AG09309 (cell line): ENCODE measurements at places on chromosomes 3 and 15.

GRCh38 chr3:128426128-128426921, 40.4 kb downstream of the DNAJB8 start:
- no peak for DNase-seq

DNA sequence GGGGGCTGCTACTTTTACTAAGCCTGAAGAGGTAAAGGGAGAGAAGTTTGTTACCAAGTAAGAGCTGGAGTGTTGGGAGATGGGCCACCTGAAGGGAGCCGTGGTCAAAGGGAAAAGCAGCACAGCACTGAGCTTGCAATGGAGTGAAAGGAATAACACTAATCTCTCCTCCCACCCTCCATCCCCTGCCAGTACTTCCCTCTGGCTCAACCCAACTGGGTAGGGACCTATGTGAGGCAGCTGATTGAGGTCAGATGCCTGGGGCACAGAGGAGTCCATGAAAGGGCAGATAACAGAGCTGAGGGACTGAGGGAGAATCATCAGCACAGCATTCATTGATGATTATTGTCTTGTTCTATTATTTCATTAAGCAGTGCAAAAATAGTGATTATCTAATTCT, 212.4 kb upstream of the TBC1D5 start:
- no peak for DNase-seq

GRCh38 chr3:27877061-27878013, 155.2 kb upstream of the EOMES start:
- no peak for DNase-seq

DNA sequence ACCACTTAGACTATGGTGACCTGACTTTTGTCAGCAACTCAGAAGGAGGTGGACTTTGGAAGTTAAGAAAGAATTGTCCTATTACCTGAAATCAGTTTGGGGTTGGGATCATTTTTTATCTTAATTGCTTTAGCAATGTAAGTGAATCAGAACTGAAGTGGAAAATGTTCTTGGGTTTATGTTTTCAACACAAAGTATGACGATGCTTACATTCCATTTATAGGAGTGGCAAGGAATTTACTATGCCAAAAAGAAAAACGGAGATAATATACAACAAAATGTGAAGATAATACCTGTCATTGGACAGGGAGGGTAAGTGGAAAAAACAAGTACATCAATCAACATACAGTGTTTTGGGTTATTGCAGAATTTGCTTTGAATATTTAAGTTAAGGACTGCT, 116.1 kb downstream of the PDE8A start:
- no peak for DNase-seq

GRCh38 chr3:105865867-105866350, 2.9 kb downstream of the CBLB start:
- DNase-seq = no peak

DNA sequence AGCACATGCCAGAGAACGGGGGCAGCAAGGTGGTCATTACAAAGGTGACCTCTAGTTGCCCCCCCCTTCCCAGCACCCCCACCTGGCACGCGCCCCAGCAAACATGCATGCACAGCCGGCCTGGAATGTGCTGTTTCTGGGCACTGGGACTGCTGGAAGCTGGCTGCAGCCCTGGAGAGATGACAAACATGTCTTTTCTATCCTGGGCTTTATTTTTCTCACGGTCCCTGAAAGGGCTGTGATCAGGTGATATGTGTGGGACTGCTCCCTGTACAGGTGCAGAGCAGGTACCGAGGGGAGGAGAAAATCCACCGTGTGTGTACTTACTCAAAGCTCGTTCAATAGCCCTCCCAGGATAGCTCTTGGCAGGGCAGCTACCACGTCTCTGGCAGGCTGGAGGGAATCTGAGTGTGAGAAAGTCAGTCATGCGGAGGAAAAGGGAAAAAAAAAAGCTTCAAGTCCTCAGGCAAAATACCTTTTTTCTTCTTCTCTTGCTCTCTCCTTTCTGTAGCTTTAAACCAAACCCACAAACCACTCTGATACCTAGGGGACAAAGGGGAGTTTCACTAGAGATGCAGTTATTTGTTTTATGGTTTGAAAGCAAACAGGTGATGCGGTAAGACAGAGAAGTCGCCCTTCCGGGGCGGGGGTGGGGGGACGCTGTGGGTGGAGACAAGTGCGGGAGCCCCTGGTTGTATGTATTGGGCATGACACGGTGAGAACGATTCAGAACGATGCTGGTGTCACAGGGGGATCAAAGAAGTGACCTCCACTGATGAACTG, 5.0 kb upstream of the HES1 start:
- no peak for DNase-seq

- no peak for DNase-seq
Measured at GRCh38 chr3:16770021-16770420, 114.7 kb upstream of the PLCL2 start.

DNA sequence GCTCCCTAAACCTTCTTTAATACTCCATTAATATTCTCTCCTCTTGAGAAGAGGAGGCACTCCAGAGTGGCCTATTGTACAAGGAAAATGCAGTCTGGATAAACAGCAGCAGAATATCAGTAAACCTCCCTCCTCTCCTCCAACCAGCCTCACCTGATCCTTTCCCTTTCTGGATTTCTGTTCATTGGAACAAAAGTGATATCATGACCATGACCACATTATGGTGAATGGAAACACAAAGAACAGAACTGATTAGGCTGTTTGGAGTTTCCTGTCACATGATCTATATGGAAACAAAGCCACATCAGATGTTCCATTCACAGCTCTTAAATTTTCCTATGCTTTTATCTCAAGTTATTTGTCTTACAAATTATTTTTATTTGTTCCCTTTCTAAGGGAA, 14.6 kb downstream of the C2CD4B start:
- DNase-seq = no peak

- no peak for DNase-seq
Measured at GRCh38 chr15:89139613-89140499, 51.6 kb downstream of the ABHD2 start.

DNA sequence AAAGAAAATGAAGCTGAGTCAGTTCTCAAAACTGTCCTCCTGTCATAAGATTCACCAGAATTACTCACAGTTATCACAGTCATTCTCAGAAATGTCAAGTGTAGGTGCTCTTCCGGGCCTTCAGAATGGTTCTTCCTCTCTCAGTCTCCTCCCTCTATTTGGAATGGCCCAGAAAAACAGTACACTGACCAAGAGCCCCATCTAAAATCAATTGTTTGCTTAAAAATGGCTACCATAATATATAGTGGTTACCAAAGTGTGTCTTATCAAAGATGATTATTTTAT, 99.8 kb downstream of the MECOM start:
- no peak for DNase-seq

- no peak for DNase-seq
Measured at GRCh38 chr15:92711457-92711831, 55.9 kb upstream of the FAM174B start.

- no peak for DNase-seq
Measured at GRCh38 chr15:25424073-25424472, 14.8 kb downstream of the UBE3A start.

- DNase-seq = no peak
Measured at GRCh38 chr3:159356606-159357005, 554.8 kb downstream of the MFSD1 start.

DNA sequence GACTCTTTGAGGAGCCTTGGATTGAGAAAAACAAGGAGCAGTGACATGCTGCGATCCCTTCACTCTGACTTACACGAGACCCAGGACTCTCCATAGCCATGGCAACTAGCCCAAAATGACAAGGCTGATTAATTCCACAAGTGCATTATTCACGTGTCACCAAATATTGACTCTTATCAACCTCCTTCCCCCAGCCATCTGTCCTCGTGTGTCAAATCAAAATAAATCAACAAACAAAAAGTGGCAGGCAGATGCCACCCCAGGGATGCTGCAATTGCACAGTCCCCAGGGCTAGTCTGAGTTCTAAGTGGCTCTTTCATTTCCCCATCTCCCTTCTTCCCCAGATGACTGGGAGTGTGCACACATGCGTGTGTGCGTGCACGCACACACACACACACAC, 104.9 kb downstream of the AQP9 start:
- DNase-seq = no peak

- no peak for DNase-seq
Measured at GRCh38 chr15:60585743-60586708, 107.1 kb upstream of the ICE2 start.

DNA sequence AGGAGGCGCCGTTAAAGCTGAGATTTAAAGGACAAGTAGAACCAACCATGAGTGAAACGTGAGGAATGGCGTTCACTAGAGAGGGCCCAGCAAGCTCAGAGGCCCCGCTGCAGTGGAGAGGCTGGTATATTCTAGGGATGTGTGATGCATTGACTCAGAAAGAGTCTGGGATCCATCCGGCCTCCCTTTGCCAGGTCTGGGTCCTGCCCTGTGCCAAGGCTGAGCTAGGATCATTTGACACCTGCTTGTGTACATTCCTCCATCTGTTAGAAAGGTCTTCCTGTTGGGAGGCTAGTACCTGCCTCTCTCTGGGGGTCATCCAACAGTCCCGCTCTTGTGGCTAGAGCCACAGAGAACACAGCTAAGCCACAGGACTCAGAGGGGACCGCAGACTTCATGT, 28.4 kb downstream of the CA12 start:
- DNase-seq = no peak

DNA sequence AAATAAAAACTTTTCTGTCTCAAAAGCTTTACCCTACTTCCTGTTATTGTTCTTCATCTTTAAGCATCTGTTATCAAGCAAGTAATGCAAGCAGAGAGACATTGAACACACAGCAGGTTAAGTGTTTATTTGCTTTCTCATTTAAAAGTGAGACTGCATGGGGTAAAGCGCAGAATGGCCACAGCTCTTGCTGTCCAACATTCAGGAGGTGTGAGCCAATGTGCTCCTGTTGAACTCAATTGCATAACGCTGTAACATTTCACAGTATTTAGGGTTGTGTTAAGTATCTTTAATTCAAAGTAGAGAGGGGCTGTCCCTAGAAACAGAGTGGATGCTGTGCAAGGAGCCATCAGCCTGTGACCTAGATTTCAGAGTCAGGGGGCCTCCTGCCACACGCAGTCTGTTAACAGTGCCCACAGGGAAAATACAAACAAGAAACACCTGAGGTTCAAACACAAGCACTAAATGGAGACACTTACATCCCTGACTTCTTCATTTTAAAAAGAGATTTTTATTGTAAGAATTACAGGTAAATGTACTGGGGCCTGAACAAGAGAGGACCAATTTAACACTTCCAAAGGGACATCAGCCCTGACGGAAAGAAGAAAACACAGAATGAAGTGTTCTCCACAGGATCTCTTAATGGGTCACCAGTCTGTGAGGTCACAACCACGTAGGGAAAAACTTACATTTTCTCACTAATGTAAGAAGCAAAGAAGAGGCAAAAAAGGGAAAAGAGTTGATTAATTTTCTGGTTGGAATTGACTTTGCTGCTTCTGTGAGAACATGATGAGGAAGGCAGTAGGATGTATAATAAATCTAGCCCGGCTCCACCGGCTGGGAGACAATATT, 815.1 kb downstream of the VGLL3 start:
- DNase-seq = no peak

DNA sequence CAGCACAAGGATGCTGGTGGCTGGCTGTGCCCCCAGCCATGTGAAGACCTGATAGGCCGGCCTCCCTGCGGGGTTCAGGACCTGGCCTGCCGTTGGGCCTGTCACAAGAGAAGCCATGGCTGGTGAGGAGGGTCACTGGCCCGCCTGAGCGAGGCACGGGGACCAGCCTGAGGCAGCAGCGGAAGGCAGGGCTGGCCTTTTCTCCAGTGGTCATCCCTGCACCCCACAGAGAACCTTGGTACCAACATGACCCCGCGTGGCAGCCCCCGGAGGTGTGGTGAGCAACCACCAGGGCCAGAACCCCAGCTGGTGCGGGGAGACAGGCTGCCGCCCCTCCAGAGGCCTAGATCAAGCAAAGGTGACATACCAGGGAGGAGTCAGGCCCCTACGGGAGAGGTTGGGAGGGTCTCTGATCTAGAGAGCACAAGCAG, 134.1 kb upstream of the MEF2A start:
- DNase-seq = no peak

DNA sequence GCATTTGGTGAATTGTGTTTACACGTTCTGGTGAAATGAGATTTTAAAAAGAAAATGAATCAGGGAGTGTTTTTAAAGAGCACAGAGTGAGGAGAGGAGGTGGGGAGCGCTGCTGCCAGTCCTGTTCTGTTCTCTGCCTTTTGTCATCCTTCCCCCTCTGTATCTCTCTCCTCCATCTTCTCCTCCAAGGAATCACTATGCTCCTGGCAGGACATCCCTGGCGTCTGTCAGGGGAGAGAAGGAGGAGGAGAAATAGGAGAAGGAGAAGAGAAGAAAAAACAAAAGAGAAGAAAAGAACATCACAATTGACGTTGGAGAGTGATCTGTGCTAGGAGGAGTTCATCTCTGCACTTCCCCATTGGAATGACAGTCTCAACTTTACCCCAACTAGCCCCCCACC, 627.6 kb upstream of the TBL1XR1 start:
- DNase-seq = no peak
